Naive thymus-derived CD8-positive, alpha-beta T cell (primary cell): ENCODE measurements at places on chromosomes 5 and 9. TPM values are rescaled to one million over a fixed set of nuclear protein-coding genes. Genes with fewer than 3 reads are reported as not detected.

The FCN2 gene
- total RNA-seq = not detected

DNA sequence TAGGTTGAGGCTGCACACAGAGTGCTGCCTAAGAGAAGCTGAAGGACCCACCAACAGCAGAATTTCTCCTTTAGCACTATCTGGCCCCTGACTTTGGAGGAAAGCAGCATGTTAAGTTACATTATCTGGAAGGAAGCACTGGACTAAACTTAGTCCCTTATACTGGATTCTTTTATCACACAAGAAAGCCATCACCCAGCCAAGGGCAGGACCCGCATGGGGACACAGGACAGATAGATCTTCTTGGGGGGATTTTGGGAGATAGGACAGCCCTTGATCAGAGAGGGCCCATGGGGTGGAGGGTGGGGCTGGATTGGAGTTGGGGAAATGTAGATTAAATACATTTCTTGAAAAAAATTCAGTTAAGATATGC lies 14.4 kb downstream of the ANKRD33B start:
- no peaks in the 10 kb centered on the region for H3K36me3 ChIP-seq
- H3K27me3 ChIP-seq = peaks cover 8% of the 10 kb centered on the region
- no peaks in the 10 kb centered on the region for H3K4me1 ChIP-seq
- no peak overlapping the region for H3K4me3 ChIP-seq
- peak overlapping the region; percentile 77 for H3K27ac ChIP-seq
- DNase-seq = no peak

DNA sequence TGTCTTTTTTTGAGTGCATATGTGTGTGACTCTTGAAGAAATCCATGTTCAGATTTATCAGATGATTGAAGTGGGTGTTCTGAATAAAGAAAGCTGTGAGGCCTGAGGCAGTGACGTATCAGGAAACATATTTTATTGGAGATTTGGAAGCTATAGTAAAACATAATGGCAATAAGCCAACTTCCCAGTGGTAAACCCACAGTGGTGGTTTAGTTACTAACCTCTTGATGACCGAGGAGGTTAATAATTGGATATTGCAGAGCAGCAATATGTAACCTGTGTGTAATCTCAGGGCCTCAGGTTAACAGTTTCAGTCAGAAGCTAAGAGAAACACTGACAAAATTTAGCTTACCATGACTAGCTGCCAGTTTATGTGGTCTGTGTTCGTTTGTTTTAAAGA lies 6.9 kb downstream of the RGMB start:
- no peaks in the 10 kb centered on the region for H3K36me3 ChIP-seq
- H3K4me3 ChIP-seq = no peak overlapping the region
- H3K27me3 ChIP-seq = no peaks in the 10 kb centered on the region
- H3K4me1 ChIP-seq = peaks cover 52% of the 10 kb centered on the region
- no peak for DNase-seq

DNA sequence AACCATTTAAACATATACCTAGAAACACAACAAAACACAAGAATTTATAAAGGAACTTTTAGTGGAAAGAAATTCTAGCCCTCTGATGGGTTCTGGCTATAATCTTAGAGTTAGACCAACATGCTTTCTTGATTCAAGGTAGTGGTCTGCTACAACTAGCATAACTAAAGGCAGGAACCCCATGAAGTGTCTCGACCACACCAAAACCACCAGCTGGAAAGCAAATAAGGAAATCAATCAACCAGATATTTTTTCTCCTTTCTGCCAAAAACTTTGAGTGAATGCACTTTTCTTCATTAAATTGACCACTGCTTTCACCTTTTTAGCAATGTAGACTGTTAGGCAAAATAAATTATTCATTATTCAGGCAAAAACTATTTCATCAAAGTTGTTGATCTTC lies 346.4 kb downstream of the EBF1 start:
- no peak overlapping the region for H3K4me3 ChIP-seq
- peaks cover 1% of the 10 kb centered on the region for H3K27me3 ChIP-seq
- no peak for DNase-seq
- H3K4me1 ChIP-seq = peaks cover 9% of the 10 kb centered on the region
- no peak overlapping the region for H3K27ac ChIP-seq

- H3K36me3 ChIP-seq = no peaks in the 10 kb centered on the region
- H3K4me3 ChIP-seq = no peak overlapping the region
- H3K27me3 ChIP-seq = no peaks in the 10 kb centered on the region
- H3K27ac ChIP-seq = no peak overlapping the region
- no peak for DNase-seq
- H3K4me1 ChIP-seq = peaks cover 49% of the 10 kb centered on the region
Observed at GRCh38 chr5:160466116-160466515, 44.5 kb downstream of the PTTG1 start.

DNA sequence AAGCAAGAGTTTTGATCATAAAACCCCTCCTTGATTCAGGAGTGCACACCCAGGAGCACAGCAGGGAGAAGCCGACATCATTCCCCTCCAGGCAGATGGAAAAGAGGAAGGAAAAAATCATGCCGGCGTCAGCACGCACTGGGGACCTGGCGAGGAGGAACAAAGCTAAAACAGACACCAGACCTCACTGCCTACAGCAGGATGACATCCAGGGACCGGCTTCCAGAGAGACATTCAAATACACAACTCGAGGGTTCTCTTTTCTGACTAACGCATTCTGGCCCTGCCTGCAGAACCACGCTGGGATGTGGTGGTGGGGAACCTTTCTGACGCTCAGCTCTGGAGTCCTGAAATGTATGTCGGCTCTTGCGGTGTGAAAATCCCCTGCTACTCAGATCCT lies 2.7 kb downstream of the UBAC1 start:
- no peaks in the 10 kb centered on the region for H3K27me3 ChIP-seq
- H3K36me3 ChIP-seq = peaks cover 7% of the 10 kb centered on the region
- H3K4me3 ChIP-seq = no peak overlapping the region
- H3K4me1 ChIP-seq = peaks cover 38% of the 10 kb centered on the region
- H3K27ac ChIP-seq = no peak overlapping the region

DNA sequence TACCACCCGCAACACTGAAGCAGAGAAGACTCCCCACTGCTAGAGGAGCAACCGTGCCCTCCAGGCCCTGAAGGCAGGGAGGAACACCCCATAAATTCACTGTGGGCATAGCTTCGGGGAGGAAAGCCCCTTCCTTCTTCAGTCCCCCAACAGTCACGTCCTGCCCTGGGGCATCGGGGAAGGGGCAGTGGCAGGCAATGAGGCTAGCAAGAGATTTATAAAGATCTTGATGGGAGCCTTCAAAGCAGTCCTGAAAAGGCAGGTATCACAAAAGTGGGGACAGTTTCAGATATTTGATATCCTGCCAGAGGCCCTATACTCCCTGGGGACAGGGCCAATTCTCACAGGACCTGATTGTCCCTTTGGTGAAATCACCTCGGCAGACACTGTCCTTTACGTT lies 16.9 kb upstream of the TRIM14 start:
- no peak overlapping the region for H3K4me3 ChIP-seq
- peaks cover 48% of the 10 kb centered on the region for H3K36me3 ChIP-seq
- peaks cover 5% of the 10 kb centered on the region for H3K4me1 ChIP-seq
- no peak overlapping the region for H3K27ac ChIP-seq

DNA sequence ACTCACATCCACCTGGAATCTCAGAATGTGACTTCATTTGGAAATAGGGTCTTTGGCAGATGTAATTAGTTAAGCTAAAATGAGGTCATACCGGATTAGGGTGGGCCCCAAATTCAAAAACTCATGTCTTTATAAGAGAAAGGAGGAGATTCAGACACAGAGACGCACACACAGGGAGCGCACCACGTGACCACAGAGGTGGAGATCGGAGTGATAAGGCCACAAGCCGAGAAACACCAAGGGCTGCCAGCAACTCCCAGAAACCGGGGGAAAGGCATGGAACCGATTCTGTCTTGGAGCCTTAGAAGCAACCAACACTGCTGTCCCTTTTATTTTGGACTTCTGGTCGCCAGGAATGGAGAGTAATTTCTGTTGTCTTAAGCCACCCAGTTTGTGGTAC lies 31.8 kb upstream of the LMX1B start:
- H3K27ac ChIP-seq = no peak overlapping the region
- no peaks in the 10 kb centered on the region for H3K4me1 ChIP-seq
- no peaks in the 10 kb centered on the region for H3K36me3 ChIP-seq
- no peak for DNase-seq
- peaks cover 59% of the 10 kb centered on the region for H3K27me3 ChIP-seq

The ECSCR gene
- total RNA-seq = not detected

- H3K27ac ChIP-seq = no peak overlapping the region
- H3K4me3 ChIP-seq = no peak overlapping the region
- peaks cover 58% of the 10 kb centered on the region for H3K27me3 ChIP-seq
- H3K36me3 ChIP-seq = no peaks in the 10 kb centered on the region
- no peaks in the 10 kb centered on the region for H3K4me1 ChIP-seq
- DNase-seq = no peak
Observed at GRCh38 chr9:93801120-93801519, 154.0 kb downstream of the BARX1 start.
